ENCODE measurements at places on chromosomes 3 and 15.

DNA sequence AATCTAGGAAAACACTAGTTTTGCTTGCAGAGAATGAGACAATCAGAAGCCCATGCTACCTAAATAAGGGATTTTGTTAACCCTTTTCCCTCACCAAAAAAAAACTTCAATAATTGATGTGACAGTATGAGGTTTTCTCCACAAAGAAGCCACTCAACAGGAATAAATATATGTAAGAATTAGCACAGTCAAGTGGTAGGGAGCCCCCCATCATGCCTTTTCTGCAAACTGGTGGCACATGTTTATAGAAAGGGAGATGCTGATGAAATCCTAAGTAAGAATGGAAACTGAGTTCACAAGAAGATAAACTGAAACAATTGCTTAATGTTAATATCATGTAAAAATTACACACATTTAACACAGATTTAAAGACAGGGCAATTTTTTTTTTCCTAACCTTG is 51.0 kb downstream of the PHC3 start:
- DNase-seq = no peak

DNA sequence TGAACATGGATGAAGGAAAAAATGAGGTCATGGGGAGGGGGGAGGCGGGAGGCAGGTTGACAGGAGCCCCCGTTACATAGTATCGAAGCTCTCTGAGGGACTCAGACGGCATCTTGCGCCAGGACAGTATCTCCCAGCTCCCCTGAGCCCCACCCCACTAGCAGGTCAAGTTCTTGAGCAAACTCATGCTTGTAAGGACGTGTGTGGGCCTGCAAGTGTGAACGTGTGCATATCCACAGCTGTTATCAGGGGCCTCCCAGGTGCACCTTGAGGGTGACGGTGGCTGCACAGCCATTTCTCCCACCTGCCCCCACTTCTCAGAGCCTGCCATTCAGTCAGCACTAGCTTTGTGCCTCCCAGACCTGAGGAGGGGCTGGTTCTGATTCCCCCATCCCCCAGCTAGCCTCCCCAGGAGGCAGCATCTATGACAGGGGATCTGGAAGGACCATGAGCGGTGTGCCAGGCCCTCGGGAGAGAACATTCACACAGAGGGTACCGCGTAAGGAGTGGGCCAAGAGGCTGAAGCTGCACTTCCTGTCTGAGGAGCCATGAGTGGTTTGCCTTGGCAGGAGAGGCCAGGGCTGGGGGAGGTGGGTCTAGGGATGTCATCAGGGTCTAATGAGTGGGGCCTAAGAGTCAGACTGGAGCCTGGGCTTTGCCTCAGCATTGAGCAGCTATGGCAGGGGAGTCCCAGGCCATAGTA is 2.9 kb downstream of the SEMA3F start:
- no peak for DNase-seq

DNA sequence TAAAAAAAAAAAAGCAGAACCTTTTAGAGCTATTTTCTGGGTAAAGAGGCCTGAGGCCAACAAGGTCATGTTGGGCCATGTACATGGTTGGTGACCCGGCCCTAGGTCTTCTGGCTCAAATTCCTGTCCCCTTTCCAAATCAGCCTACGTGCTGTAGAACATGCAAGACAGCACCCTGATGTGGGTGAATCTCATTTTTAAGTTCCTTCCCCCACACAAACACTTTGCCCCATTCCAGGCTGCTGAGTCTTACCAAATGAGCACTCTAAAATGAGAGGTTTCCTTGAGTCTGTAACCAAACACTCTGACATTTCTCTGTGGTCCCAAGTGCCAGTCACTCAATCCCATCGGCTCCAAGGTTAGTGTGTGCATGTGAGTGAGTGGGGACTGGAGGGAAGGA is 9.4 kb downstream of the BCL6 start:
- DNase-seq = no peak

GRCh38 chr3:66037330-66037985 is 1.3 kb downstream of the MAGI1 start:
- DNase-seq = no peak

- DNase-seq = no peak
Observed at GRCh38 chr15:64144565-64145281, 6.8 kb upstream of the SNX22 start.

- DNase-seq = no peak
Observed at GRCh38 chr3:13767896-13768295, 112.0 kb downstream of the WNT7A start.

GRCh38 chr3:183259621-183260020 is 6.6 kb downstream of the B3GNT5 start:
- DNase-seq = no peak

- DNase-seq = no peak
Observed at GRCh38 chr15:78640527-78641101, 396 bp downstream of the CHRNB4 start.

DNA sequence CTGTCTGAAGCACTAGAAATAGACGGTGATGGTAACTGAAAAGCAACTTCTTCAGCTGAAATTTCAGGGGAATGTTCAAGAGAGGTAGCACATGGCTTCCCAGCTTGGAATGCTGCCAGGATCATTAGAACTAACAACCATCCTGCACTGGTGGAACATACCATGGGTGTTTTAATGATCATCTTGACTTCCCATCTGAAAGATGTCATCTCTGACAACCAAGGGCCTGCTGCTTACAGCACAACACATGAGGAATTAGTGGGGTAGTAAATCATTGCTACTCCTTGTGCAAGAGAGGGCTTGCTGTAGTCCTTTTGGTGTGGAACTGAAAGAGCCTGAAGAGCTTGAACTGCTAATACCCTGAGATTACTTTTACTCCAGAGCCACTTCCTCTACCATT is 853.7 kb downstream of the MCTP2 start:
- DNase-seq = no peak

DNA sequence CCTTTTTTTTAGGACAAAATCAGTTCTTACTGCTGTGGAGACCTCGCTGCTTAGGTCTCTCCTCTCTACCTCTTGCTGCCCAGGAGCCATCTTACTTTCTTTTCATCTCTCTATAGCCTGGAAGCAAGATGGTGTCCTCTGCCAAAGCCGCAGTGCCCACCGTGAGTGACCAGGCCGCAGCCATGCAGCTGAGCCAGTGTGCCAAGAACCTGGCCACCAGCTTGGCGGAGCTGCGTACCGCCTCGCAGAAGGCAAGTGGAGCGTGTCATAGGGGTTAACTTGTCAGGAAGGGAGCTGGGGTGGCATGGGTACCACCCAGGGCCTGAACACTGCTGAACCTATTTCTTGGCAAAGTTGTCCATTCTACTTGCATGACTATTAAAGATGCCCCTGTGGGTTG is 320.3 kb upstream of the TPM1 start:
- no peak for DNase-seq

DNA sequence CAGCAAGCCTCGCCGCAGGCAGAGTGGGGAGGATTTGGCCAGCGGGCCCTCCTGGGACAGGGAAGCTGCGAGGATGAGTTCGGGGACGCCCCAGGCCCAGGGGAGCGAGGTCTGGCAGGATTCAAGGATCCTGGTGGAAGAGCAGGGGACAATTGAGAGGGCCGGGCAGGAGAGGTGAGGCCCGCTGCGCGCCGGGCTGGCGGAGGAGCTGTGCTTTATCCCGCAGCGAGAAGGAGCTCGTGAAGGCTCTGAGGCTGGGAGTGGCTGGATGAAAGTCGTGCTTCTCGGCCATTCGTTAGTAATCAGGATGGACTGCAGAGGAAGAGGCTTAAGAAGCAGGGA is 3.6 kb downstream of the SLC51A start:
- no peak for DNase-seq

- no peak for DNase-seq
Observed at GRCh38 chr3:188124184-188124583, 29.8 kb upstream of the LPP start.

- DNase-seq = no peak
Observed at GRCh38 chr15:61318802-61319525, 89.9 kb upstream of the RORA start.

GRCh38 chr15:66700412-66700801 is 1.6 kb upstream of the SMAD6 start:
- DNase-seq = no peak

- no peak for DNase-seq
Observed at GRCh38 chr15:83077491-83078230, 10.6 kb upstream of the BTBD1 start.

GRCh38 chr3:16817197-16817596 is 67.6 kb upstream of the PLCL2 start:
- peak; percentile 5 for DNase-seq

DNA sequence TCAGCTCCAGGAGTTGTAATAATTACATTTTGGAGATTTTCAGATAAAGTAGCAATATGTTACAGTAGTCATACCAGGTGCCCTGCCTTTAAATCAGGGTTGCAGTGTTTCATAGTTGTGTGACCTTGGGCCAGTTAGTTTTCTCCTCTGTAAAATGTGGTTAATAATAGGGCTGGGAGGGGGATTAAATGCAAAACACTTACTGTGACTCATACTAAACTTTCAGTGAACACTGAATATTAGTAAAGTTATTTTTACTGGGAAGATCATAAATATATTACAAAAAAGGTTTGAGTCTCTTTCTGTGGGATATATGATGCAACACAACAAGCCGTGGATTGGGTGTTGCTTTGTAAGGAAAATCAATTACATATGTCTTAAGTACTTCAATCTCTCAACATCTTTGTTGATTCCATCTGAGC is 1.1 kb upstream of the EBLN2 start:
- no peak for DNase-seq

DNA sequence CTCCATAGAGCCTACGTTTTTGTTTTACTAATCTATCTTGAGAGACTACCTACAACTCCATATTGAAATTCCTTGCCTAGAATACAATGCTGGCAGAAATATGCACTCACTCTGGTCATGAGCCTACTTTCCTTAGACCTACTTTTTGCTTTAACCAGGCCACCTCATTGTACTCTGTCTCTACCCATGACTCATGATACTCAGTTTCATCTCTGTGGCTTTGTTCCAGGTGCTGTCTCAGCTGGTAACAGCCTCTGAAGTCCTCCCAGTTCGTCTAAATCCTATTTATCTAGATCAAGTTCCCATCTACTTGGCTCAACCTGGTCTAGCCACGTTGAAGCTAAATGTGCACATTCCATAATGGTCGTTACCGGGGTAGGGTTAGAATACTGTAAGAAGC is 536.4 kb downstream of the RSL24D1 start:
- no peak for DNase-seq

DNA sequence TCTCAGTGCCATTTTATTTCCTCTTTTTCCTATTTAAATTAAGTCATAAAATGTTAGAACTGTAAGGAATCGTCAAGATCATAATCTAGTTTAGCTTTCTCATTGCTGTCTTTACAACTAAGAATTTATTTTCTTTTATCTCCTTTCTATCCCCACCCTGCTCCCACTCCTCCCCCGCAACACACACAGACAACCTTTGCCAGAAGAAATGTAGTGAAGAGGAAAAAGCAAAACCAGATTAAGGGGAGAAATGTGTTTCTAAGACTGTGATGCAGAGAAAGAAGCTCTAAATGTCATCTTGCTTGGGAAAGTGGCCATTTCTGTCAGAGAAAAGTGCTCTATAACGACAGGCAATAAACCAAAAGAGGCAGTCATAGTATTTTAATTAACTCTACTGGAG is 78.3 kb upstream of the MLF1 start:
- DNase-seq = no peak

GRCh38 chr15:98718426-98719136 is 70.2 kb downstream of the IGF1R start:
- no peak for DNase-seq

- DNase-seq = no peak
Observed at GRCh38 chr3:127666676-127667075, 6.1 kb upstream of the ABTB1 start.

DNA sequence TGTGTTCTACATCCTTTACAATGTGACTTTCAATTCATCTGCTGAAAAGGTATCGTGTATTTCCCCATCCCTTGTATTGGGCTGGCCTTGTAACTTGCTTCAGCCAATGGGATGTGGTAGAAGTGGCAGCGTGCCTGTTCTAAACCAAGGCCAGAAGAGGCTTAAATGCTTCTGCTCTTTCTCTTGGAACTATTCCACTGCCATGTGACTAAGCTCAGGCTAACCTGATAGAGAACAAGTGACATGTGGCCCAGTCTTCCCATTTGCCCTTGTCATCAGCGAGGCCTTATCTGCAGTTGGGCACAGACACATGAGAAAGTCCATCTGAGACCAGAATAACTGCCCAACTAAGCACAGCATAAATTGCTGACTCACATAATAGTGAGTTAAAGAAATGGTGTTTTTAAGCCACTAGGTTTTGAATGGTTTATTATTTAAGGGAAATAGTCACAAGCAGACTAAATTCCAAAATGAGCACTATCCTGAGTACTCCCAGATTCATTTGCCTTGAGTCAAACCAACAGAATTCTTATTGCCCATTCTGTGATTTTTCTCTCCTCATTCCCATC is 230.2 kb downstream of the CPNE4 start:
- no peak for DNase-seq

DNA sequence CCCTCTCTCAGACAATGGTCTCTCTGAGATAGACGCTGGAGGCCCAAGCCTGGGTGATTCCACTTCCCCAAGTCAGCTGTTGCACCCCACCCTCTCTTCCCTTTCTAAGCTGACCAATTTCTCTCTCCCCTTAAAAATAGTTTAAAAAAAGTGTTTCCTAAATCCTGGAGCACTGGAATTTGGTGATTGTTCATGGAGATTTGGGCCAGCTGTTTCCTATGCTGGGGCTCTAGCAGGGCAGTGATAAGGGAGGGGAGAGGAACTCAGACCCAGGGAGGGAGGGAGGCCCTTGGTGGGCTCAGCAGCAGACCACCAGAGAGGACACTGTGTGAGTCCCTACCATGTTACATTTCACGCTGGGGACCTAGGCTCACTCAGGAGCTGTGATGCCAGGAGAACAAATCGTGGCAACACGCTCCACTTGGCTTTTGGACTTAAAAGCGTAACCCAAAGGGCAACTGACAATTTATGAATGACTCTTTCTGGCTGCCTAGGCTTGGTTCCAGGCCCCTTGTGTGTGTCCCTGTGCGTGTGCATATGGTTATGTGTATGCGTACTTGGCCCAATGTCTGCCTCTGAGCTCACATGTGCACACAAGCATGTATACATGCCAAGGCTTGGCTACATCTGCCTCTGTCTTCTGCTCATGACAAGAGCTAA is 59.8 kb upstream of the INSYN1 start:
- DNase-seq = no peak

- DNase-seq = no peak
Observed at GRCh38 chr3:42024591-42025351, 62.9 kb upstream of the ULK4 start.

- no peak for DNase-seq
Observed at GRCh38 chr3:117165176-117165575, 455.6 kb downstream of the TUSC7 start.

GRCh38 chr3:55968331-55968730 is 481.2 kb upstream of the WNT5A start:
- DNase-seq = no peak

DNA sequence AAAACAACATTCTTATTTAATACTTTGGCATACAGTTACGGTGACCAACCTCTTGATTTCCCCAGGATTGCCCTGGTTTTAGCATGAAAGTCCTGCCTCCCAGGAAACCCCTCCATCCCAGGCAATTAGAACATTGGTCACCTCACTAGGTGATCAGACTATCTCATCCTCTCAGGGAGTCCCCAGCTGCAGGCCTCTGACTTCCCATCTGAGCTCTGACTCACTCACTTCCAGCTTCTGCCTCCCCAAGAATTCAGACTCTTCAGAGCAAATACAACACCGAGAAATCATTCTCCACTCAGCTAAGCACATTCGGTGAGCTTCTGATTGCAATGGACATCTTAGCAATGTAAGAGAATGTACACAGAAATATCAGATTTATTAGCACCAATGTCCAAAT is 92.4 kb upstream of the HES1 start:
- DNase-seq = peak; percentile 24
